Activated CD4-positive, alpha-beta memory T cell treated with anti-CD3 and anti-CD28 coated beads for 36 hours (primary cell): ENCODE measurements at places on chromosomes 6 and 20. TPM values are rescaled to one million over a fixed set of nuclear protein-coding genes. Genes with fewer than 3 reads are reported as not detected.

DNA sequence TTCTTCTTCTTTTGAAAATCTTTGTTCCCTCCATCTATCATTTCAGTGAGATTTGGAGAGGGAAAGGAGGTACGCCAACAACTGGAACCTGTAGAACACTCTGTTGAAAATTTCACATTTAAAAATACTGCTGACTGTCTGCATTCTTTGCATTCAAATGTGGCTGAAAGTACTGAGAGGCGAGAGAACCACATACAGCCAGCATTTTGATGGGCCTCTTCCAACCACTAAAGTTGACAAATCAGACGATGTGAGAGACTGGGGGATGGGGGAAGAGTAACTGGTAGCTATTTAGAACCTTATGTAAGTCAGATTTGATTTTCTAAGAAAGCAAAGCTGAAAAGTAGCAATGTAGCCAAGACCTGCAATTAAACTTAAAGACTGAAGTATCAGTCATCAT, 77.5 kb downstream of the FKBP5 start:
- peak; percentile 59 for DNase-seq

DNA sequence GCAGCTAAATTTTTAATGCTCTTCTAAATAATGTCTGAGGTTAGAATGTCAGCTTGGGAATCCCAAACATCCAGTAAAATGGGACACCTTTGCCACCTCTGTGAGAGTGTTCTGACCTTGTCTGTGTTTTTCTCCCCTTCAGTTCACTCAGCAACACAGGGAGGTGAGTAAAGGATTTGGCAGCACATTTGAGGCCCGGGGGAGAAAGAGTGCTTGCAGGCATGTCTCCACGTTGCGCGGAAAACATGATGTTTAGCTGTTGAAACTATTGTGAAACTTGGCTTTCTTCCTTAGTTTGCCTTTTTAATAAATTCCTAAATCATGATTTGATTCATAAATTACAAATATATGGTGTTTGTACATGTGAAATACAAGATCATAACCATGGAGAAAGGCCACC, 707.8 kb upstream of the FLRT3 start:
- no peak for DNase-seq

- peak; percentile 33 for DNase-seq
These were observed 12.0 kb downstream of the CD83 start for GRCh38 chr6:14129575-14129974.

GRCh38 chr20:50208085-50208491, 17.5 kb downstream of the CEBPB start:
- no peak for DNase-seq

GRCh38 chr6:163191704-163192537, 222.6 kb upstream of the QKI start:
- DNase-seq, result no peak

GRCh38 chr20:13317439-13317838, 96.4 kb downstream of the ISM1 start:
- DNase-seq, result no peak

- DNase-seq, result no peak
These were observed 25.0 kb downstream of the SH3BGRL2 start for GRCh38 chr6:79656134-79656533.

GRCh38 chr20:48454671-48455490, 372.9 kb downstream of the PREX1 start:
- no peak for DNase-seq

- no peak for DNase-seq
These were observed 37.4 kb downstream of the RBM24 start for GRCh38 chr6:17318435-17319165.

GRCh38 chr20:45509091-45509490, 6.3 kb downstream of the SPINT3 start:
- no peak for DNase-seq

DNA sequence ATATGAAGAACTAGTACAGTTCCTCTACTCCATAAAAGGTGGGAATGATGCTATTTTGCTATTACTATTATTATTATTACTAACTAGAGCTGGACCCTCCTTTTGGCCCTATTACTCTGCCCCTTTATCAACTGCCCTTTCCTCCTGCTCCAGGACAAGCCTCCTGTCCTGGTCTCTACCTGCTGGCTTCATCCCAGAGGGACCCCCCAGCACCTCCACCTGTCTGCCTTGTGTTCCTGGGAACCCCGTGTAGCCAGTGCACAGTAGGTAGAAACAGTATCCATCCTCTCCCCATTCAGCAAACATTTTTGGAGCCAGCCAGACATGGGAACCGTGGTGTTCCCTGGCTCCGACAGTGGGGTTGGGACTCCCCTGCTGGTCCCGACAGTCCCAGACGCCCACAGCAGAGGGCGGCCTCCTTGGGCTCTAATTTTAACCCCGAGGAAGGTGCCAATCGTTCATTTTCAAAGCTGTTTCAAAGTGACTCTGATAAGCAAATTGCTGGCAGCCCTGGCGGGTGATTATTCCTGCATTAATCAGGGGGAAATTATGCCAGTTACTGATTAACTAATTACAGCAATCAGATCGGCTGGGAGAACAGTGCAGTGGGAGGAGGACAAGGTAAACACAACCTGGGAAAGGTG, 44.2 kb upstream of the MDGA1 start:
- peak; percentile 32 for DNase-seq

GRCh38 chr6:144013486-144013909, 5.4 kb upstream of the PLAGL1 start:
- peak; percentile 71 for DNase-seq

- no peak for DNase-seq
These were observed 1019.5 kb upstream of the CITED2 start for GRCh38 chr6:140393665-140394540.

- DNase-seq, result no peak
These were observed 24.2 kb upstream of the TMX4 start for GRCh38 chr20:8043687-8044282.

GRCh38 chr6:117304446-117304845, 39.1 kb downstream of the VGLL2 start:
- DNase-seq, result no peak

DNA sequence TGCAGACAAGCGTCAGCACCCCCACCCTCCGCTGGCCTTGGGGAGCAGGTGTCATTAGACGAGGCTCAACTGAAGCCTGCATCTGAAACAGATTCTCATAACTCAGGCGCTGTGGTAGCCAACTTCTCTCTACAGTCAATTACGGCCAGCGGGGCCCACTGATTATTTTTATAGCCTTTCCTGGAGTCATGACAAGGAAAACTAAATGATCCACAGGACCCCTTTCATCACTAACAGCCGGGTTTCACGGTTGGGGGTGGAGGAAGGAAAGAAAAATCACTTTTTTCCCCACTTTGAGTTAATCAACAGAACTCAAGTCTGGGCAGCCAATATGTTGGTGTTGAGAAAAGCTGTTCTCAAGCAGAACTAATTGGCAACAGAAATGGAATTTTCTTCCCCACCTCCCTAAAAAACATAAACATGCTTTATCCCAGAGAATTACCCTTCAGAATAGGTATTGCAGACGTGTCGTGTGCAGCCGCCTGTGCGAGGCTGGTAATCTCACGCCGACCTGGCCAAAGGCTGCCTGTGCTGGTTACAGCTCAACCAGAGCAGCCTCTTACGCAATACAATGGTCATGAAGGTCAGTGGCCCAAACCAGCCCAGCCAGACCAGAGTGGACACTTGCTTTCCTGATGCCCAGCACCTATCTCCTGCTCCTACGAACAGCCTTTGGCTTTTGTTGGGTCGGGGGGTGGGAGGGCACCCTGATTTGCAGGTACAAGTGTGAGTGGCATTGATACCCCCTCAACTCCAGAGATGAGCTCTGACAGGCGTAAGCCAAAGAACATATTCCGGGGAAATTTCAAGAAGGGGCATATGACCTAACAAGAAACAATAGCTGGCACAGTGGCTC, 11.0 kb downstream of the RIPOR3 start:
- DNase-seq, result no peak

DNA sequence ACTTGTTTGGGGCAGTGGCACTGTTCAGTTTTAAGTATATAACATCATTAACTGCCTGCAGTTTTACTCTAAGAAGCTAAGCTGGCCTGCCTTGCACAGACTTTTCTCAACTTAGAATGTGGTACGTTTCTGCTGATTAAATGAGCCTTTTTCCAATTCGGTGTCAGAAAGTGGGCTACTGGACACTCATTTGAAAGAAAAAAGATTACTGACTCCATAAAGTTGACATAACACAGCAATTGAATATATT, 2.1 kb downstream of the ZMYND8 start:
- DNase-seq, result no peak

DNA sequence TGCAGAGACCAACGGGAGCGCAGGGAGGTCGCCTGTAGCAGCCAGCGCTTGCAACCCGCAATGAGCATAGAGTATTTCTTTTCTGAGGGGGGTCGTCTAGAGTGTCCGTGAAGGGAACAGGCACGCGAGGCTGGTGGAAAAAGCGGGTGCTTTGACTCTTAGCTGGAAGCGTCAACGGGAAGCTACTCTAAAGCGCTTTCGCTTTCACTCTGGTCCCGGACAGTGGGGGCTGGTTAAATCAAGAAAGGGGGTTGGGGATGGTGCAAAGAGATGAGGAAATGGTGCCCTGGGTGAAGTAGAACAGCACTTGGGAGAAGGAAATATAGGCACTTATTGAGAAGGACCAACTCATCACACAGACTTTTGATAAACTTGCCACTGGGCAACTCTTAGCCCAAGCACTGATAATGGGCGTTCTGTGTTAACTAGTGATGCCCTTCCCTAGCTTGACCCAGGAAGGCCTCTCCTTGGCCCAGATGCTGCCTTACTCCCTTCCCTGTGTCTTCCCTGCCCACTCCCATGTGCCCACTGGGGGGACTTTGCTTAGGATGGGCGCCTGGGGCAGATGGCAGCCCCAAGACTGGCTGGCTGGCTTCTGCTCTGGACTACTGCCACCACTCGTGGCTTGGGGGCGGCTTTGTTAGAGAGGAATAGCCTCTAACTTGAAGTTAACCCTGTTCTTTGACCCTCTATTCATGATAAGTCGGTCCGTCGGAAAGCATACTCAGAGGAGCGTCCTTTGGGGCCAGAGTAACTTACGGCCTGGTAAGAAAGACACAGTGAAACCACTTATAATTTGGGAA, 585 bp downstream of the PSMB9 start:
- DNase-seq, result peak; percentile 72

GRCh38 chr6:163291622-163292021, 122.9 kb upstream of the QKI start:
- no peak for DNase-seq

GRCh38 chr6:134589512-134589911, 271.6 kb upstream of the SGK1 start:
- no peak for DNase-seq

- DNase-seq, result no peak
These were observed 427.3 kb upstream of the GJE1 start for GRCh38 chr6:141705431-141705830.

DNA sequence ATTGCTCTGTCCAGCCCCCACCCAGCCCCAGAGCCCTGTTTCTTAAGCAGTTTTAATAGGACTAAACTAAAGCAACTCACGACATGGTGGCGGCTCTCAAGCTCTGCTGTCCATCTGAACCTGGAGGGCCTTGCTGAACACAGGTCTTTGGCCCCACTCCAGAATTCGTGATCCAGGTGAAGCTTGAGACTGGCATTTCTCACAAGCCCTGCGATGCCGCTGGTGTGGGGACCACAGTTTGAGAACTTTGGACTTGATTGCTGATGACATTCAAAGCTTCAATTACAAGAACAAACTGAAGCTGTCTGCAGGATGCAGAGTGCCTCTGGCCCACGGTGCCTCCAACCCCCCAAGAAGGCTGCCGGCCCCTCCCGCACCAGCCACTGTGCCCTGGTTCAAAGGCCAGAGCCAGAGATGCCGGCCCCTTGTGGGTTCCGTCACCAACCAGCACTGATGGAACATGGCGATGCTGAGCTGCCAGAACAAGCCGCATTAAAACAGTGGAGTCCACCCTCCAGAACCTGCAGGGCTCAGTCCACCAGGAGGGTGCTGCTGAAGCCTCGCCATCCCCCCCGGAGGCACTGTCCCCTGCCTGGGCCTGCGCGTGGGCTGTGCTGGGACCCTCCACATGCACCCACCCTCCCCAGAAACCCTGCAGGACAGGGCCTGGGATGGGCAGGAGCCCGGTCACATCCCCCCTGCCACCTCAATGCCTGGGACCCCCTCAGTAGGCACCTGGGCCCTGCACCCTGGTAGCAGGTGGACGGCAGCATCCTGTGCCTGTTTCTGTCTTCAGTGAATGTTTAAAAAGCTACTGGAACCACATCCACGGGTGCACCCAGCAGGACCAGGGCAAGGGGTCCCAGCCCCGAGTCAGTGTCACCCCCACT, 101.1 kb downstream of the PSMB1 start:
- DNase-seq, result no peak

GRCh38 chr6:85126485-85127167, 323.3 kb upstream of the NT5E start:
- peak; percentile 13 for DNase-seq

GRCh38 chr6:42947950-42948349, 12.6 kb upstream of the GNMT start:
- DNase-seq, result no peak

DNA sequence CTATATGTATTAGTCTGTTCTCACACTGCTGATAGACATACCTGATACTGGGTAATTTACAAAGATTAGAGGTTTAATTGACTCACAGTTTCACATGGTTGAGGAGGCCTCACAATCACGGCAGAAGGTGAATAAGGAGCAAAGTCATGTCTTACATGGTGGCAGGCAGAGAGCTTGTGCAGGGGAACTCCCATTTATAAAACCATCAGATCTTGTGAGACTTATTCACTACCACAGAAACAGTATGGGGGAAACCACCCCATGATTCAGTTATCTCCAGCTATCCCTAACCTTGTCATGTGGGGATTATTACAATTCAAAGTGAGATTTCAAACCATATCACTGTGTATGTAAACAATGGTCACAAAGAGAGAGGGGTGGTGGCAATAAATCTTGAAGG, 6.6 kb downstream of the CST8 start:
- peak; percentile 35 for DNase-seq

GRCh38 chr6:43101497-43101896, 25.4 kb downstream of the PTK7 start:
- no peak for DNase-seq

BMP2 gene
- not detected for total RNA-seq

TSPO2 gene
- total RNA-seq, result not detected

CRISP2 gene
- total RNA-seq, result not detected

TRAM2 gene
- 2.4 TPM for total RNA-seq

SLC4A11 gene
- total RNA-seq, result 0.87 TPM

RIMS4 gene
- not detected for total RNA-seq

NOP56 gene
- 402 TPM for total RNA-seq

CNR1 gene
- not detected for total RNA-seq

HDDC2 gene
- total RNA-seq, result 92.3 TPM
